ENCODE measurements at places on chromosomes 7 and 10.

DNA sequence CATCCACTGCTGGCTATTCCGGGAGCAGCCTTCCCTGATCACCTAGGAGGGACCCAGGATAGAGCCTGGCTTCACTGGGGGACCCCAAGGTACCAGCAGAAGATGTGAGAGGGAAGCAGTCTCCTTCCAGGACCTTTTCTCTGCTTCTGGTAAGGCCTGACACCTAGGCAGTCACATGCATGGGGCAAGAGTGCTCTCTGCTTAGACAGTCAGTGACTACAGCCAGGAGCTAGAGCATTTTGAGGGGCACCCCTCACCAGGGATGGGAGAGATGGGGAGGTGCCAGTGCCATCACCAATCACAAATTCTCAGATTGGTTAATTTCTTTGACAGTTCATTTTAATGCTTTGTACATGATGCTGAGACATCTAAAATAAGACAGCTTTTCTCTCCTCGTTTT is 13.9 kb upstream of the ADO start:
- no peak for DNase-seq

DNA sequence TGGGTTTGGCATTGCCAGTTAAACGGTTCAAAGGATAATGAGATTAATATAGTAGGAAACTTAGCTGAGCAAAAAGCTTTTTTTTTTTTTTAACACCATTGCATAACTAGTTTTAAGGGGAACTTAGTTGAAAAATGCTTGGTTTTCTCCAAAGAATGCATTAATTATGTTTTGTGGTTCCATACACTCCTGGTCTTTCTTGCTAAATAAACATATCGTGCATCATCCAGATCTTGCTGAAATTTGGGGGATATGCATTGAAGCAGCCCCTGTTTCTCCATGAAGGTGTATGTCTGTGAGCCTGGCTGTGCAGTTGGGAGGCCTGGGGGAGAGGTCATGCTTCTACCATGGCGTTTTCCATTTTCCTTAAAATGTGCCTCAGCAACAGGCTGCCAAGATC is 558.2 kb upstream of the GALNT17 start:
- no peak for DNase-seq

- DNase-seq: no peak
Measured at GRCh38 chr10:30939643-30940251, 91.9 kb downstream of the ZNF438 start.

- DNase-seq: no peak
Measured at GRCh38 chr7:24827589-24827988, 70.3 kb upstream of the GSDME start.

- peak; percentile 39 for DNase-seq
Measured at GRCh38 chr10:124259139-124259825, 159.4 kb downstream of the OAT start.

DNA sequence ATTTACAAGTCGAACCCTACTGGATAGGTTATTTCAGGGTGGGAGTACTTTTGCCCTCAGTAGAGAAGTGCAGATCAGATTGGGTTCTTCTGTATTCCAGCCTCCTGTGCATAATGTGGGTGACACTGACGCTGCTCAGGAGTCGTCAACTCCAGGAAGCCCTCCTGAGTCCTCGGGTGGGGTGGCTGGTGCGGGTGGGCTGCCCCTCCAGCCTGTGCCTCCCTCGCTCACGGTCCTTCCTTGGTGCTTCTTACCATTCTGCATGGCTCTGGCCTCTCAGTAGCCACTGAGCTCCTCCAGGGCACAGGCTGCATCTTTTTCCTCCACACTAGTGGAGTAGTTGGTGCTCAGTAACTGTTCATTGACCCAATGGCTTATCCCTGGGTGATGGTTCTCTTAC is 4.3 kb downstream of the CDH23 start:
- DNase-seq: no peak

GRCh38 chr10:923844-924523 is 7.5 kb downstream of the LARP4B start:
- DNase-seq: no peak

GRCh38 chr10:94129393-94130130 is 135.8 kb downstream of the PLCE1 start:
- DNase-seq: no peak

DNA sequence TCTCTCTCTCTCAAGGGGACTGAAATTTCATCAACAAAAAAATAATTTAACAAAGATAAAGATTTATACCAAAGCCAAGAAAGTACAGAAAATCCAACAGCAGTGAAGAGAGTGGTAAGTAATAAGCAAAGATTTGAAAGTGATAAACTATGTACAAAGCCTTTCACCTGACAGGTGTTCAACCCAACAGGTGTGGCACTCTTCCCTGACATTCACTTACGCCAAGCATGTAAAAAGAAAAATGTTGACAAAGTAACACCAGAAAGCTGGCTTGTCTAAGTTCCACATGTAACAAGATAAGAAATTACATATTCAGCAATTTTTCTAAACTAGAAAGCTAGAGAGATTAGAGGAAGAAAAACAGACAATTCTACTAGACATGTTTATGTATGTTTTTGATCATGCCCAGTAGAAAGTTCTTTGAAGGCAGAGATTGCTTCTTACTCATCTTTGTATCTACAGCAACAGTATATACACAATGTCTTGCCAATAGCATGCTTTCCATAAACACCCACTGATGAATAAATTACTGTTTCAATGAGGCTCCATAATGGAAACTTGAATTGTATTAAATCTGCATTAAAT is 468.5 kb downstream of the PARD3 start:
- DNase-seq: no peak

DNA sequence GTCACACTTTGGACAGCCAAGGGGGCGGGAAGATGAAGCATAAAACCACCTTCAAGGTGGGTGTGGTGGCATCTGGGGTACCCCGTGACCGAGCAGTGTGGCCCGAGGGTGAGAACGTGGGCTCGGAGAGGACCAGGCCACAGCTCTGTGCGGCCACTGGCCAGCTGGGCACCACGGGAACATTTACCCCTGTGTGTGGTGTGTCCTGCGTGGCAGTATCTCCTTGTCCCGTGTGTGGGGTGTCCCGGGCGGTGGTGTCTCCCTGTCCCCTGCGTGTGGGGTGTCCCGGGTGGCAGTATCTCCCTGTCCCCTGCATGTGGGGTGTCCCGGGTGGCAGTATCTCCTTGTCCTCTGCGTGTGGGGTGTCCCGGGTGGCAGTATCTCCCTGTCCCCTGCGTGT is 570.3 kb downstream of the DNAJB6 start:
- DNase-seq: no peak

- no peak for DNase-seq
Measured at GRCh38 chr10:111836571-111836970, 347.0 kb downstream of the GPAM start.

GRCh38 chr10:116385994-116386809 is 41.4 kb upstream of the PNLIPRP3 start:
- no peak for DNase-seq

- DNase-seq: no peak
Measured at GRCh38 chr7:44276571-44277221, 48.7 kb downstream of the CAMK2B start.

DNA sequence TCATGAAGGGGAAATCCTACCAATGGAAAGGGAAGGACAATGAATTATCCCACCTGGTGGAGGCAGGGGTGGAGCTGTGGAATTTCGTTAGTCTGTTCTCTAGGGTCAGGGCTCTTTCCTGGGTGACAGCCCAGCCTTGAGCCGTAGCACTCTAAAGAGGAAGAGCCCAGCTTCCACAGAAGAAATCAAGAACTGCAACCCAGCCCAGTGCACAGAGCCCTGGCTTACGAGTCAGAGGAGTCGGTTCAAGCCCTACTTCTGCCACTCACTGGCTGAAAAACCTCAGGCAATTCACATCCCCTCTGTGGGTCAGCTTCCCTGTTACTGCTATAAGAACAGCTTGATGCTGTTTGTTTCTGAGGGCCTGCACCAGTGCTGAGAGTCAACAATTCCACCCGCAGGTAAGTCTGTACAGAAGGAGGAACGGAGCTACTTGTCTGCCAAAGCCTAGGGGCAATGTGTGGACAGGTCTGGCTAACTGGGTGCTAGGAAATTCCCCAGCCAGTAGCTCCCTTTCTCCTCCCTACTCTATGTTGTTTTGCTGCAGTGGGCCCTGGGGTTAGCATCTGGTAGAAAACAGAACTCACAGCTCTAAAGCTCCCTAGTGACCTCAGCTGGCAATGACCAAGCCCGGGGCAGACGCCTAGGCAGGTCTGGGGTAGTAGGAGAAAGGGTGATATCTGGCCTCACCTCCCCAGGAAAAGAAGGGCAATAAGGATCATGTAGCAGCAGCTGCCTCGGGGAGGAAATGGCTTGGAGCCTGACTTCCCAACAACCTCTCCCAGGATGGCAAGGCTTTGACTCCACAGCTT is 3.3 kb downstream of the AVPI1 start:
- no peak for DNase-seq

DNA sequence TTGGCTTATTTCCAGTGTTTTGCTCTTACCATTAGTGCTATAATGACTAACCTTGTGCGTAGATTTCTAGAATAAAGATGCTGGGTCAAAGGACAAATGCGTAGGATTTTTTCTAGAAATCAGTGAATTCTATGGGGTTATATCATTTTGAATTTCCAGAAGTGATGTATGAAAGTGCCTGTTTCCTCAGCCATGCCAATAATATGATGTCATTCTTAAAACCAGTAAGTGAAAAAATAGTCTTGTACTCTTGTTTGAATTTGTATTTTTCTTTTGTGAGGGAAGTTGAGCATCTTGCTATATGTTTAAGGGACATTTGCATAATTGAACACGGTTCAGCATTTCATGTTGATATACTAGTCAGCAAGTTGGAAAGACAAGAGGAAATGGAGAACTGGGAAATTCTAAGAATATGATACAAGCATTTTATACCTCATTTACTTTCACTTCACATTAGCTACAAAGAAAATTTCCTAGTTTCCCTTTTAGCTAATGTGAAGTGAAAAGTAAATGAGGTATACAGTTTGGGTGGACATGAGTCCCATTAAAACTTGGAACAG is 3.8 kb upstream of the DNAH11 start:
- DNase-seq: no peak

DNA sequence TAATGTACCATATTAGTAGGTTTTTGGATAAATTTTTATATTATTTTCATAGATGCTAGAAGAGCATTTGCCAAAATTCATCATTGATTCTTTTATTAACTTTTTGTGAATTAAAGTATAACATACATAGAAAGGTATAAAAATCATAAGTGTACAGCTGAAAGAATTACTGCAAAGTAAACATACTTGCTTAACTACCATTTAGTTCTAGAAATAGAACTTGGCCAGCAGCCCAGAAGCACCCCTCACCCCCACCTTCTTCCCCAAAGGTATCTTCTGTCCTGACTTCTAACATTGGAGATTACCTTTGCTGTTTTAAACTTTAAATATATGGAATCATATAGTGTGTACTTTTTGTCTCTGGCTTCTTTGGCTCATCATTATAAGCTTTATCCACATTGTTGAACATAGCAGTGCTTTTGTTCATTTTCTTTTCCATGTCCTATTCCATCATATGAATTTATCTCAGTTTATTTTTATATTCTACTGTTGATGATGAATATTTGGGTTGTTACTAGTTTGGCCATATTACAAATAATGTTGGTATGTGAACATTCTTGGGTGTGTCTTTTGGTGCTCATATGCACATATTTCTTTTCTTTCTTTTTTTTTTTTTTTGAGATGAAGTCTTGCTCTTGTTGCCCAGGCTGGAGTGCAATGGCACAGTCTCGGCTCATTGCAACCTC is 142.8 kb downstream of the ADK start:
- DNase-seq: no peak

GRCh38 chr7:54544149-54544526 is 2.0 kb downstream of the VSTM2A start:
- no peak for DNase-seq

GRCh38 chr10:34102237-34102673 is 712.8 kb downstream of the PARD3 start:
- no peak for DNase-seq

GRCh38 chr10:108612485-108612884 is 1310.8 kb downstream of the XPNPEP1 start:
- no peak for DNase-seq

DNA sequence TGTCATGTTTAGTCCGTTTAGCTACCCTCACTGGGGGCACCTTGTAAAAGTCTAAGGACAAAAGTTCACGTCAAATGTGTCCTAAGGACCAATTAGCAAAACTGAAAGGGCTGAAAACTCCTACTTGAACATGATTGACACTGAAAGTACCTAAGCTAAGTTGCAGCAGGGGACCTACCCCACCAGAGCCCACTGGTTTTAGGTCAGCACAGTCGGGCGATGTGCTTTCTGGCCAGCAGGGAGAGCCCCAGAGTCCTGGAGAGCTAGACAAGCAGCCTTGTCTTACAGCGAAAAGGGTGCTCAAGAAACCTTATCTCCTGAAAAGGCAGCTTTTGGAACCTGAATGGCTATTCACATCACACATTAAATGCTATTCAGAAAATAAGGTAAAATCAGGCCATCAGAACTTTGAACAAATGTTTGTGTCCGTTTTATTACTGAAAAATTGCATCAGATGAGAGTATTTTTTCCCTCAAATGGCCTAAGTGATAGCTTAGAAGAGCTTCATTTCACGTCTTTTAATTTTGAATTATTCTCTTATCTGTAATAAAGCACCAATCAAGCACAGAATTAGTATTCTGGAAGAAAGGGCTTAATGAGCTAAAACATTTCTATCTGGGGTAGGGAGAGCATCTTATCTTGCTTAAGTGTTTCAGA is 52.2 kb upstream of the MKI67 start:
- DNase-seq: peak; percentile 54

- no peak for DNase-seq
Measured at GRCh38 chr10:122939133-122939855, 14.7 kb downstream of the C10orf88 start.

DNA sequence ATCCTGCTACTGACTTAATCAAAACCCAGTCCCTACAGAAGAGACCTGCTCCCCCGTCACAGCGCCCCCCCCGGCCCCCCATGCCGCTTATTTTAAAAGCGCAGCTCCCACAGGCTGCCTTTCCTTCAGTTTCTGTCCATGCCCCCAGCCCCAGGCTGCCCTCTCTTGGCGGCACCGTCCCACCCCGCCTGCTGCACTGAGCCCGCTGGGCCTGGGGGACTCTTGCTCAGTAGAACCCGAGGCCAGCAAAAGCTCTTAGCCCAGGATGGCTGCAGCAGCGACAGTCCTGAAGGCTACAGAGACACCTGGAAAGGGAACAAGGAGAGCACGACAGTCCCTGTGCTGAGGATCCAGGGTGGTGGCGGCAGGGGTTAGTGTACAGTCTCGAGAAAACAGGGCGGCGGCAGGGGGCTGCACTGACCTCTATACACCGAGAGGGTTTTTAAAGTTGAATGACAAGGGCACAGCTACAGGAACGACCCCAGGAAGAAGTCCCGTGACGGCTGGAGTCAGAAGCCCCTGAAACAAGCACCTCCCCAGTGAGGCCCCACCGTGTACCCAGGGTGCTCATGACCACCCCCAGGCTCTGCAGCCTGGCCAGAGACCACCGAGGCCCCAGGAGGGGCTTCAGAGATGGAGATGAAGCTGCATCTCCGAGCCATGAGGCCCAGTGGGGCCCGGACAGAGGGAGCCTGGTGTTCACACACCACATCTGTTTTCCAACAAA is 54.4 kb downstream of the ZRANB1 start:
- DNase-seq: no peak

GRCh38 chr10:11560076-11560709 is 51.3 kb downstream of the USP6NL start:
- no peak for DNase-seq

GRCh38 chr7:100085515-100085914 is 3.3 kb upstream of the COPS6 start:
- DNase-seq: no peak

GRCh38 chr7:142496545-142496991 is 238.7 kb upstream of the PRSS58 start:
- DNase-seq: peak; percentile 54

Measured in CD4-positive, alpha-beta T cell treated with Interleukin-4 for 1 hour (primary cell).